GM10248 (cell line): ENCODE measurements at places on chromosomes 1 and 21.

GRCh38 chr21:35703704-35704103 is 356.6 kb downstream of the SETD4 start:
- no peak for DNase-seq

DNA sequence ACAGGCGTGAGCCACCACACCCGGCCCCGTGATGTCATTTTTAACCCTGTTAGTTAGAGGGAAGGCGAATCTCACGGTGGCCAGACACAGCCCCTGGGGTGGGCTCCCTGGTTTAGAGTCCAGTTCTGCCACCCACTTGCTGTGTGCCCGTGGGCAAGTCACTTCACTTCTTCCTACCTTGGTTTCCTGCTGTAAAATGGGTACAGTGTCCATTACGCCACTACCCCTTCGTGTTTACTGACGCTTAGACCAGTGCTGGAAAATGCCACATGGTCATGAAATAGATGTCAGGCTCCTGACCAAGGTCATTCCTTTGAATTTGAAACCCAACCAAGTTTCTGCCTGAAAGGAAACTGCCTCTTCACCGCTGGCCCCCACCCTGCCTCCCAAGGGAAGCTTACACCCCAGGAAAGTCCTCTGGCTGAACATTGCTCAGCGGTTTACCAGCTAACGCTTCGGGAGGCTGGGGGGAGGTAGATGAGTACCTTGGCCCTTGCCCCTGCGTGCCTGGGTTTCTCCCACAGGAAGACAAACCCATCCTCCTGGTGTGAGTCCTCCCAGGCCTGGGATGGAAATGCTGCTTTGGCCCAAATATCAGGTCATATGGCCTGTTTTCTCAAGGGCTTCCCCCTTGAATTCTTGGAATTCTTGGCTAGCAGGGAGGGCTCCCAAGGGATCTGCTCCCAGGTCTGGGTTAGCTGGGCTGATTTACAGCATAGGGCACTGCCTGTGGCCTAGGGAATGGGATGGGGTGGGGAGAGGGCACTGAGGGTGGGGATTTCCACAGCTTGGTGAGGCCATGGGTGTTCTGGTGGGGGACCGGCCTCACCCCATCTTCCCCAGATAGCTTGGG is 7.6 kb upstream of the AADACL4 start:
- DNase-seq: no peak

GRCh38 chr1:10509809-10510509 is 35.2 kb downstream of the PEX14 start:
- DNase-seq: no peak

GRCh38 chr1:2591581-2592261 is 5.1 kb downstream of the PRXL2B start:
- no peak for DNase-seq

GRCh38 chr1:64895500-64895899 is 70.8 kb downstream of the JAK1 start:
- peak; percentile 55 for DNase-seq

GRCh38 chr1:32398401-32398800 is 4.2 kb upstream of the BSDC1 start:
- DNase-seq: no peak

DNA sequence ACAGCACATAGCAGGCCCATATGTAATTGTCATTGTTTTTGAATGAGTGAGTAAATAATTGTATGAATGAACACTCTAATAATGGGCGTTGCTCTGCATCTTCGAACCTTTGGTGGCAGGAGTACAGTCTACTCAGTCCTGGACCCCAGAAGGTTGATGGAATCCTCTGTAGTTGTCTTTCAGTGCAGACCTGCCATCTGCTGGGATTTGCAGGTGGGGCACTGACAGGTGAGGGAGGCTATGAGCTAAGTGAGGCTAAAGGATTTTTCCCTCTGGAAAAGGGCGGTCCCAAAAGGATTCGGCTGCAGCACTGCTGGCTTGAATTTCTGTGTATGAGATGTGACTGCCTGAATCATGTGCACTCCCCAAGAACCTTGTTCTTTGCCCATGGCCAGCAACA is 53.4 kb downstream of the PLXNA2 start:
- DNase-seq: no peak

DNA sequence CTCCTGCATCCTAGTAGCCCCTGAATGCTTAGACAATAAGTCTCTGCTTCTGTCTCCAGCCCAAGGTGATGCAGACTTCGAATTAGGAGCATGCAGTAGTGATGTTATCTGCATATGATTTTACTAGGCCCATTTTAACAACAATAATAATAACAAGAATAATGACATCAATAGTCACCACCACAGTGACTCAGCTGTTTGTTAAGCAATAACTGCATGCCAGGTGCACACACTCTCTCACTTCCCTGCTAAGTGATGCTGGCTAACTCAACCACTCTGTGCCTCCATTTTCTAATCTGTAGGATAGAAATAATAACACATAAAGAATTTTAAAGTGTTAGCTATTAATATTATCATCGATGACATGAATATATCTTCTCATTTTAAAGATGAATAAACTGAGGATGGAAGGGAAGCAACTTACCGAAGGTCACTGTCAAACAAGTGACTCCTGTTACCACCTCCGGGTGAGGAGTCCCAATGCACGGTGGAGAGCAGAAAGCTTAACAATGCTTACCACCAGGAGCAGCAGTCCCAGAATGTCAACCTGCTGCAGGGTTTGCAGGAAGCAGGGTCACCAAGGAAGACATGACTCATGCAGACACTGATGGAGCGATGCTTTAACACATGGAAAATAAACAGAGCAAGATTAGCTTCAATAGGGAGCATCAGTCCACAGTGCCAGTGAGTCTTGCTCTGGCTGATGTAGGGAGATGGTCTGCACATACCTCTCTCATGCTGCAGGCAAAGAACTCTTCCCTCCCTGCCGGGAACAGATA is 290.2 kb downstream of the SPATA17 start:
- no peak for DNase-seq

DNA sequence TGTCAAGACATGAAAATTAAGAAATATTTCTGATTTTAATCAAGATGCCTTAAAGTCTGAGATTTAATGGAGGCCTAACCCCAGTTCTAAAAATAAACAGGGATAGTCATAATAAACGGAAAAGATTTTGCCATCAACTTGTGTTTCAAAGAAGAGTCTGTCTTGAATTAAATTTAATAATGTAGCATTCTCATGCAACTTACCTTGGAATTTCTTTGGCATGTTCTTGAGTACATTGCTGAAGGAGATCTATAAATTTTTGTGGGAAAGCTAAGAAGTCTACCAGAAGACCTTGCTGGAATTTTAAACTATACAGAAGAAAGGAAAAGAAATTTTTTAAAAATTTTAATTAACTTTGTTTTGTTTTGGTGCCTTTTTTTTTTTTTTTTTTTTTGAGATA is 10.6 kb downstream of the SASS6 start:
- no peak for DNase-seq

DNA sequence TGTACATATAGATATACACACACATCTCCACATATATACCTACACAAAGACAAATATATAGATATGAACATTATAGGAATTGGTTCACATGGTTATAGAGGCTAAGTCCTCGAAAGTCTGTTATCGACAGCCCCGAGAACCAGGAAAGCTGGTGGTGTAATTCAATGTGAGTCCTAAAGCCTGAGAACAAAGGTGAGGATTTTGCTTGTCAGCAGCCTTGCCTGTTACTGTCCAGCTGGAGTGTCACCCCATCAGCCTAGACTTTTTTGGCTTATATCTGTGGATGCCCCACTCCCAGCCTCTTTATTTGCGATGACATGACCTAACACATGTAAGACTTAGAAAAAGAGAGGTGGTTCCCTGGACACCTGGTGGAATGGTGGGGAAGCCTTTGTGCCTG is 97.0 kb downstream of the GIPC2 start:
- no peak for DNase-seq

DNA sequence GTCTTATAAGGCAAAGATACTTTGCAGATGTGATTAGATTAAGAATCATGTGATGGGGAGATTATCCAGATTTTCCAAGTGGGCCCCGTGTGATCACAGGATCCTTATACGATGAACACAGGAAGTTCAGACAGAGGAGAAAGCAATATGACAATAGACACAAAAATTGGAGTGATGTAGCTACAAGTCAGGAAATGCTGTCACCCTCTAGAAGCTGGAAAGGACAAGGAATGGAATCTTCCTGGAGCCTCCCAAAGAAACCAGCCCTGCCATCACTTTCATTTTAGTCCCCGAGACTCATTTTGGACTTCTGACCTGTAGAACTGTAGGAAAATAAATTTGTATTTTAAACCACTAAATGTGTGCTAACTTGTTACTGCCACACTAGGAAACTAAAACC is 61.9 kb upstream of the C1orf21 start:
- no peak for DNase-seq

- no peak for DNase-seq
These were observed 134.0 kb upstream of the LYPLAL1 start for GRCh38 chr1:219039682-219040154.

- no peak for DNase-seq
These were observed 48.3 kb upstream of the TDRD10 start for GRCh38 chr1:154453574-154454352.

DNA sequence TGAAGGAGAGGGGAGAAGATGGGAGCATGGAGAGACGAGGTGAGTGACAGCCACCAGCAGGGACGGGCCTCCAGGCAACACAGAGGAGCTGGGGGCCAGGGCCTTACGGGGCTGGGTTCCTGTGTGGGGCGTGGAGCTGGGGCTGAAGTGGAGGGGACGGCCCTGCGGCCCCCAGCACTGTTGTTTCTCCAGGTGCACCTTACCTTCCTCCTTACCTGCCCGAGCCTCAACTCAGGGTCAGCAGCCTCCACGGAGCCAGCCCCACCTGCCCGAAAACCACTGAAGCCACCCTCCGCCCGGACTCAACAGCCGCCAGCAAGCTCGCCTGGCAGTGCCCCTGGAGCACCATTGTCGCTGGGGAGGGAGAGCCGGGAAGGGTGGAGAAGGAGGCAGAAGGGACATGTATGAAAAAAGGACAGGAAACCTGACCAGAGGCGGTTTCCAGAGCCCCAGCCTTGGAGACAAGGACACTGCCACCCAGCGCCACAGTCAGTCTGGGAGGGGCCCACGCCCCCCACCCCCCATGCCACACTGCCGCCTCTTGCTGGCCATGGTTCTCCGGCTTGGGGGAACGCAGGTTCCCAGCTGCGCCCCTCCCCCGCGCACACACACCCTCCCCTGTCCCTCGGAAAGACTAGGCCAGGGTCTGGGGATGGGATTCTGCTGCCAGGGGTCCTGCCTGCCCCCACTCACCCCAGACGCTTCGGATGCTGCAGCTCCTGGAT is 10.6 kb downstream of the PLA2G2F start:
- DNase-seq: no peak

DNA sequence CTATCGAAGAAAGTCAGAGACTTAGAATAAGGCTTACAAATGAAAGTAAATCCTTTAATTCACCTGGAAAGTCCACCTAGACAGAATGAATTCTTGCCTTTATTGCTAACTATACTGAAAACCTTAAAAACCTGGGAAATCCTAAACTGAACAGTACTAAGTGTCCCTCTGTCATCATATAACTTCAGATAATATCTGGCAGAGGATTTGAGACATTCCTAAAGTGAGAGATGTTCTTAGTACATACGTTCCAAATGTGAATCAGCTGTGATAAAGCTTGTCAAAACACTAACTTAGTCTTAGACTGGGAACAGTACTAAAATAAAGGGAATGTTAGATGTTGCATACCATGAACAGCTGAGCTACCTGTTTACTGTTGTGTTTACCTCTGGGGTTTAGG is 121.7 kb downstream of the TNFSF18 start:
- no peak for DNase-seq

DNA sequence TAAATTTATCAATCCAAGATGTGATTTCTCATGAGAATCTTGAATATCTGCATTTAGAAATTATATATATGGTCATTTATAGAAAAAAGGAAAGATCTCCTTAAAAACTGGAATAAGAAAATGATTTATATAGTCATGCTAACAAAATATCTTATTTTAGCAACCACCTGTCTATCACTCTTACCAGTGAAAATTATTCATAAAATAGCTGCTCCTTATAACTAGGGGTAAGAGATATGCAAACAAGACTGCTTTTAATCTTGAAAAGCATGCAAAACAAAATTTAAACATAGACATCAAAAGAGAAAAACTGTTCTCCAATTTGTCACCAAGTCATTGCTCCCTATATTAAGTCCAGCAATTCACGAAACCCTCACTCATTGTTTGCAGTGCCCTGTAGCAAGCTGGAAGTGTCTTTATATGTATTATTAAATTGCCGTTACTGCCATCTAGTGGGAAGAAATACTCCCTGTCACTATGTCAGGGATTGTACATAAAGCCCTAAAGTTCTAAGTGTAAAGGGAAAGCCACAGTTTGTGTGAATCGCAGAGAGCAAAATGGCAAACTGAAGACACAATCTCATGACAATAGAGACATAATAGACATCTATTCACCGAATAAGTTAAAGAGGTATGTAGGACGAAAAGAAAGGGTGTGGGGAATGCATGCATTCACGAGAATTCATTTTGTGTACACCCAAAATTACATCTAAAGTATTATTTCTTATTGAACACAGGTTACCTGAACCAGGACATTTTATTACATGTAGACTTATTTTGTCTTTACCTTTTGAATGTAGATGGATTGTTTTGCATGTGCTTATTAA is 600.5 kb downstream of the USP25 start:
- DNase-seq: peak; percentile 6

- DNase-seq: no peak
These were observed 21.9 kb downstream of the RHEX start for GRCh38 chr1:206074839-206075238.

DNA sequence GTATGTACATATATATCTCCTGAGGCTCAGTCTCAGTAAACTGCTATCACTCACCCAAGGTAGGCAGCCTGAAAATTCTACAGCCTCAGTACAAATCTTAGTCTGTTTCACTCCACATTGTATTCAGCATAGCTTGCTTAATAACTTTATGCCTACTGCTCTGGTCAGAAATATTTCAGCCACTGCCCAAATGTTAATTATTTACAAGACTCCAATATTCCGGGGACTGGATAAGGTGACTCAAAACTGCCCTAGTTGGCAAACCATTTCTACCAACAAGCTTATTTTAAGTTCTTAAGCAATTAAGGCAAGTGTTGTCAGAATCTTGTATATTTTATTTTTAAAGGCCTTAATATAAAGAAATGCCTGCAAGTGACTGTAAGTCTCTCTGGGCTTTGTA is 114.8 kb downstream of the LRRIQ3 start:
- no peak for DNase-seq

DNA sequence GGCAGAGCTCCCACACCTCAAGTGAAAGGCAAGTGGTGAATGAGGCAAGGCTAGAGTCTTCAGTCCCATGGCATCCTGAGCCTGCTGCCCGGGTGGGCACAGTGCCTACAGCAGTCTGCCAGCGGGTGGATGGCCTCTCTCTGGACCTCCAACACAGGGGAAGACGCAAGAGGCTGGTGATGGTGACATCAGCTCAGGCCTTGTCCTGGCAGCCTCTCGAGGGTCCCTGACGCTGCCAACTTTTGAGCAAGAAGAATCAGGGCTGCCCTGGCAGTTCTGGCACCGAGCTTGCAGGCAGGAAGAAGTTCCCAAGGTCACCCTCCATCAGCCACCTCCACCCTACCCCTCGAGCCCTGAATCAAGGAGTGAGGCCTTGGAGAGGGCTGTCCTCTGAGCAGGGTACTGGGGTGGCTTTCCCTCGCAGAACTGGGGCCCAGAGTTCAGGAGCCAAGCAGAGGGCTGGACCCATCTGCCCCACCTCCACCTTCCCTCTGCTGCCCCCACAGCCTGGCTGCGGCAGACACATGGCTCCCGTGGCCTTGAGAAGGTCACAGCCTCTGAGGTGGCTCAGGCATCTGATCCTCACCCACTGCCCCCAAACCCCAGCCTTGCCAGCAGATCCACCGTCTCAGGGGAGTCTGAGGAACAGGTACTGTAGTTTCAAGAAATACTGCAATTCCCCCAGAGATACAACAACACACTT is 5.8 kb downstream of the RAP1GAP start:
- DNase-seq: no peak

- DNase-seq: no peak
These were observed 51.0 kb downstream of the RUNX3 start for GRCh38 chr1:24878775-24879742.
